Astrocyte of the spinal cord (primary cell): ENCODE measurements at places on chromosomes 16 and 17.

DNA sequence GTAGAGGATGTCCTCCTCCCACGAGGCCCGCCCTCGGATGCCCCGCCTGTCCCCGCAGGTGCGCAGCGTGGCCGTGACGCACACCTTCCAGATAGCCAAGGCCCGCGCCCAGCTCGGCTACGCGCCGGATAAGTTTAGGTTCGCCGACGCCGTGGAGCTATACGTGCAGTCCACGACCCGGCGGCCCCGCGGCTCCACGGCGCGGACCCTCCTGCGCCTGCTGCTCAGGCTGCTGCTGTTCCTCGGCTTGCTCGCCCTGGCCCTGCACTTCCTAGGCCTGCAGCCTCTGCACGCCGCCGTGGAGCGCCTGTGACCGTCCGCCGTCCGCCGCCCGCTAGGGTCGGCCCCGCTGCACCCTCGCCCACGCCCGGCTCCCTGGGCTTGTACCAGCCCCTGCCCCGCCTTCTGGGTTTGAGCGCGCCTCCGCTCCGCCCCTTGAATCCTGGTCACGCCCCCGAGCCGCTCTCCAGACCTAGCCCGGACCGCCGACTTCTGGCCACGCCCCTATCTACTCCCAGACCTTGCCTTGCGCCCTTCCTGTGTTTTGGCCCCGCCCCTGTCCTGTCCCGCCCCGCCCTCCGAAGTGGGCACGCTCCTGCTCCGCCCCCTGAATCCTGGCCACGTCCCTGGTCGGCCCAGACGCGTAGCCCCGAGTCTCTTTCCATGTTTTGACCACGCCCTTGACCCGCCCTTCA, 15.8 kb upstream of the EEF2K start:
- peak; percentile 100 for DNase-seq

DNA sequence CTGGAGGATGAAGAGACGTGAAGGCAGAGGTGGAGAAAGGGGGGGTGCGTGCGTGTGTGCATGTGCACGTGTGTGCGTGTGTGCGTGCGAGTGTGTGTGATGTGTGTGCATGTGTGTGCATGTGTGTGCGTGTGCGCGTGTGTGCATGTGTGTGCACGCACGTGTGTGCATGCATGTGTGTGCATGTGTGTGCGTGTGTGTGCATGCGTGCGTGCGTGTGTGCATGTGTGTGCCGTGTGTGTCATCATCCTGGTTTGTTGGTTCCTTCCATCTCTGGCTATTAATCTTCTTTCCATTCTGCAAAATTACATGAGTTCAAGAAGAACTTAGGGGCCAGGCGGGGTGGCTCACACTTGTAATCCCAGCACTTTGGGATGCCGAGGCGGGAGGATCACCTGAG, 17.0 kb upstream of the RPL38 start:
- no peak for DNase-seq

DNA sequence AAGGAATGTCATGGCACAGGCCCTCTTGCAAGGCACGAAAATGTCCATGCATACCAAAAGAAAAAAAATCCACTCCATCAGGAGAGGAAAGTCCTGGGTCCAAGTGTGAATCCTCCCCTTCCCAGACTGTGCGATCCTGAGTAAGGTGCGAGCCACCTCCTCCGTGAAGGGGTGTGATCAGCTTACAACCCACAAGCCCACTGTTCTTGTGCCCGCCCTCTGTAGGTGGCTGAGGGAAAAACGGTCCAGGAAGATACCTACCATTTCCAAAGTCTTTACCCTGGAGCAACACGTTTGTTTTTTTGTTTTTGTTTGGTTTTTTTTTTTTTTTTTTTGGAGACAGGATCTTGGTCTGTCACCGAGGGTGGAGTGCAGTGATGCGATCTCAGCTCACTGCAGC, 116.5 kb downstream of the ZNF423 start:
- no peak for DNase-seq

DNA sequence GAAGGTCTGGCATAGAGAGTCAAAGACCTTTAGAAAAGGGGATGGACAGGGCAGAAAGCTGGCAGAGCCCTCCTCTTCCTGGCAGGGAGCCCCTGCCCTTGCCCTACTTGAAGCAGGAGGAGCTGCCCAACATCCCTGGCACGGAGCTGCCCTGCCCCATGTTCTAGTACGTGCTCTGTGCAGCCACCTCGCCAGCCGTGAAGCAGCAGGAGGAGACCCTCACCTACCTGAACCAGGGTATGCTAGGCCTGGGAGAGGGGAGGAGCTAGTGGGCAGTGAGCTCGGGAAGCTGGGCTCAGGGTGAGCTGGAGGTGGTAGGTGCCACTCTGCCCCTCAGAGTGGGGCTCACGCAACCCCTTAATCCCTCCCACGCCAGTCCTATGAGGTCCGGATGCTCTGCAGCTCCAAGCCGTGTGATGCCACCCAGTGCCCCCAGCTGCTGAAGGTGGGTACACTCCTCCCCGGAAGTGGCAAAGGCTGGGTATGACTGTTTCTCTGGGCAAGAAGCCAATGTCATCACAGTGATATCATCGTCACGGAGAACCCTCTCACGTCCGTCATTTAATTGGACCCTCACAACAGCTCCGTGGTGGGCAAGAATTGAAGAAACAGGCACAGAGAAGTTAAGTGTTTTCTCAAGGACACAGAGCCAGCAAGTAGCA, 12.7 kb upstream of the STAC2 start:
- DNase-seq = no peak

- no peak for DNase-seq
Measured at GRCh38 chr17:46983782-46984181, 4.7 kb upstream of the RPRML start.

DNA sequence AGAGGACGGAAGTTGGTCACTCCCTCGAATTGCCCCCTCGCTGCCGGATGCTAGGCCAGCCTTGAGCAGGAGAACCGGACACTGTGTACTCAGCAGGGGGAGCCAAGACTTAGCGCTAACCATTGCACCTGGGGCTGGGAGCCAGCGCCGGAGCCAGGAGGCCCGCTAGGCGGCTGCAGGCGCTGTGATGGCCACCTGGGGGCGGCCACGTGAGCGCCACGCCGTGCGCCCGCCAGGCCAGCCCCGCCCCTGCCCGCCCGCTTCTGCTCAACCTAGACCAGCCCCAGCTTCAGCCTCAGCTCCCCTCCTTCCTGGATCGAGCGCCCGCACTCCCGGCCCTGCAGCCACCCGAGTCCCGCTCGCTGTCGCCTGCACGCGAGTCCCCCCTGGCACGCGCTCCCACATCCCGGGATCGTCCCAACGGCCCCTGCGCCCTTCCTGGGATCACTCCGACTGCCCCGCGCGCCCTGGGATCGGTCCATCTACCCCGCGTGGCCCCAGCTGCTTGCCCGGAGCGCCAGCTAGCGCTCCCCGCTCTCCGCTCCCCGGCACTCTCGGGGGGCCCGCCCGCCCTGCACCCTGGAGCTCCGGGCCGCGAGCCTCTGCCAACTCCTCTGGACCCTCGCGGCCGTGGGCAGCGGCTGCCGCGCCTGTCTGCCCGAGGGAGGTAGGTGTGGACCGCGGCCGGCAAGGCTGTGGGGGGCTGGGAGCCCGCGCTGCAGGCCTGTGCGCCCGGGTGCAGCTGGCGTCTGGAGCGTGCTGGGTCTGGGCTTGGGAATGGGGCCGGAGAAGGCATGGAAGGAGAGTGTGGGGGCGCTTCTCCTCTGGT, at the start of gene EEF2K:
Gene EEF2K (plus strand): TSS at position 266 of the 829 bp plus-strand sequence. CDS start 19,452 bp downstream, outside the sequence.
- DNase-seq = peak; percentile 96

- peak; percentile 22 for DNase-seq
Measured at GRCh38 chr17:6927290-6928126, 68.3 kb upstream of the ALOX12 start.
